PC-9 (cell line): ENCODE measurements at places on chromosomes 3 and 15. TPM values are rescaled to one million over a fixed set of nuclear protein-coding genes. Genes with fewer than 3 reads are reported as not detected.

Gene TKT
- 1,726 and 2,016 TPM in 2 replicates for total RNA-seq

Gene GP9
- not detected in 2 replicates for total RNA-seq

Gene GOLGA8T
- total RNA-seq, result not detected in 2 replicates

Gene SH2D7
- not detected in 2 replicates for total RNA-seq

Gene HACD2
- 38.4 and 53.3 TPM in 2 replicates for total RNA-seq

Gene DUOXA2
- not detected in 2 replicates for total RNA-seq

Gene LMAN1L
- total RNA-seq, result not detected in 2 replicates
